ENCODE measurements at places on chromosomes 7 and 10. TPM values are rescaled to one million over a fixed set of nuclear protein-coding genes. Genes with fewer than 3 reads are reported as not detected.
A peak's percentile ranks its signal among the peaks of the same experiment; 100 is the strongest.

The CACNA2D1 gene
- 46.0 TPM for total RNA-seq

The PON1 gene
- total RNA-seq = not detected

GRCh38 chr7:4233146-4233545, 448.9 kb upstream of the FOXK1 start:
- DNase-seq = no peak

DNA sequence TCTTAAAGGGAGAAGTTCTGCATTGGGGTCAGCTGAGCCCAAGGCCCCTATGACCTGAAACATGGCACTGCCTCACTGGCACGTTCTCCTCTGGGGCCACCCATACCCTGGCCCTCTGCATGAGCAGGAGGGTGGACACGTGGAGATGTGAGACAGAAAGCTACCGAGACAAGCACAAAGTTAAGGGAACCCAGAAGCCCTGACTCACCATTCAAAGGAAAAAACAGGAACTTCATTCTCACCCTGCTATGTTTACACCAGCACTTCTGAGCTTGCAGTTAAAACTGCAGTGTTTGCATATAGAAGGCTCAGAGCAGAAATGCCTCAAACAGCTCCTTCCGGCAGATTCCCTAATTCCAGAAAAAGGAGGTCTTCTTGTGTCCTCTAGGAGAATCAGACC, 41.7 kb downstream of the DENND11 start:
- no peak for DNase-seq

- DNase-seq = peak; percentile 57
Measured at GRCh38 chr7:45000093-45001032, at the start of gene CCM2. Gene CCM2, plus strand, starts transcription at chr7:45000201. Its CDS starts 133 bp downstream, at chr7:45000334.

GRCh38 chr7:209906-210305, 17.5 kb downstream of the FAM20C start:
- no peak for DNase-seq

GRCh38 chr10:81865581-81865980, 9.4 kb upstream of the NRG3 start:
- no peak for DNase-seq

- peak; percentile 2 for DNase-seq
Measured at GRCh38 chr10:94496010-94496409, 49.6 kb upstream of the HELLS start.

DNA sequence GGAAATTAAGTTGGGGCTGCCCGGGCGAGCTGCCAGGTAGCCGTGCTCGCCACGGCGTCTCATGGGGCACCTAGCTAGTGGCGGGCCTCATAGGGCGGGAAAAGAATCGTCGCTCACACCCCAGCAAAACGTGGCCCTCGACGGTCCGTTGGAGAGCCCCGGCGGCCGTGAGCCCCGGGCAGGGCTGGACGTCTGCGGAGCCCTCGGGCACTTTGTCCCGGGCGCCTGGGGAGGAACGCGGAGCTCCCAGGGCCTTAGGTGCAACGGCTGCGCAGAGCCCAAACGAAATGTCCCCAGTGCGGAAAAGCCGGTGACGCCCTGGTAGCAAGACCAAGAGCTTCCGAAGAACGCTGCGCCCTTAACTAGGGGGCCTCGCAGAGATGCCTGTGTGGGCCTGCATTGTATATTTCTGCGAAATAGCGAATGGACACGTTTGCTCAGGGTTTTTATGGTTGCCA, 866 bp upstream of the SFMBT2 start:
- no peak for DNase-seq

Data from fibroblast of the aortic adventitia (primary cell).